ENCODE measurements at places on chromosomes 2 and 18.

GRCh38 chr2:192416060-192416459 is 221.3 kb upstream of the TMEFF2 start:
- no peak for DNase-seq

GRCh38 chr18:78719821-78720220 is 259.8 kb upstream of the SALL3 start:
- no peak for DNase-seq

GRCh38 chr2:96617012-96617411 is 21.1 kb downstream of the KANSL3 start:
- DNase-seq = no peak

DNA sequence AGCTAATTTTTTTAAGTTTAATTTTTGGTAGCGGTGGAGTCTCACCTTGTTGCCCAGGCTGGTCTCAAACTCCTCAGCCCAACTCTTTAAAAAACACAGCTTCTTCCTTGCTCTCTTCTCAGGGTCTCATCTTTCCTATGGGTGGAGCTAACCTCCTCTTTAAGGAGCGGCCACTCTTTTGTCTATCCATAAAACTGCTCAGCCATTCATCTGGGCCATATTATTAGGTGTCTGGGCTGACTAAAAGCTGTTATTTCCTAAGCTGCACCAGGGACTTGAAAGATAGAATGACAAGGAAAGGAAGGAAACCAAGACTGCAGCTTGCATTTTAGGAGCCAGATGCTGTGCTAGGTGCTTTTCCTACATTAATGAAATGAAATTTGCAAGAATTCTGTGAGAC is 35.8 kb upstream of the THOC1 start:
- DNase-seq = no peak

- no peak for DNase-seq
Observed at GRCh38 chr2:206257350-206257749, 17.1 kb upstream of the ZDBF2 start.

GRCh38 chr2:6787376-6787775 is 78.3 kb downstream of the CMPK2 start:
- peak; percentile 37 for DNase-seq

DNA sequence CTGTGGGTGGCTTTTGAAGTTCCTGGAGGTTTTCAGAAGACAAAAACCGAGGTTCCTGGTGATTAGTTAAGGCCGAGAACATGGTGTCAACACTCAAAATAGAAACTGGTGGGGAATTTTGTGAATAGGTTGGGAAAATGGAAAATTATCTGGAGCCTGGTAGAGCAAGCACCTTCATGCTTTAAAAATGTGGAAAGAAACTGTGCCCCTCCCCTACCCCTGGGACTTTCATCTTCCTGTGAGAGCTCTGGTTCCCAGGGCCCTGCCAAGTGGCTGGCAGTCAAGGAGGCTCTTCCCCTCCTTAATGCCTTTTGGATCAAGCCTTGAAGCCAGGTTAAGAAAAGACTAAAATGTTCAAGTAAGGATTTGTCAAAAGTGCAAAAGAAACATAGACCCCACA is 1.9 kb upstream of the CRACDL start:
- no peak for DNase-seq

DNA sequence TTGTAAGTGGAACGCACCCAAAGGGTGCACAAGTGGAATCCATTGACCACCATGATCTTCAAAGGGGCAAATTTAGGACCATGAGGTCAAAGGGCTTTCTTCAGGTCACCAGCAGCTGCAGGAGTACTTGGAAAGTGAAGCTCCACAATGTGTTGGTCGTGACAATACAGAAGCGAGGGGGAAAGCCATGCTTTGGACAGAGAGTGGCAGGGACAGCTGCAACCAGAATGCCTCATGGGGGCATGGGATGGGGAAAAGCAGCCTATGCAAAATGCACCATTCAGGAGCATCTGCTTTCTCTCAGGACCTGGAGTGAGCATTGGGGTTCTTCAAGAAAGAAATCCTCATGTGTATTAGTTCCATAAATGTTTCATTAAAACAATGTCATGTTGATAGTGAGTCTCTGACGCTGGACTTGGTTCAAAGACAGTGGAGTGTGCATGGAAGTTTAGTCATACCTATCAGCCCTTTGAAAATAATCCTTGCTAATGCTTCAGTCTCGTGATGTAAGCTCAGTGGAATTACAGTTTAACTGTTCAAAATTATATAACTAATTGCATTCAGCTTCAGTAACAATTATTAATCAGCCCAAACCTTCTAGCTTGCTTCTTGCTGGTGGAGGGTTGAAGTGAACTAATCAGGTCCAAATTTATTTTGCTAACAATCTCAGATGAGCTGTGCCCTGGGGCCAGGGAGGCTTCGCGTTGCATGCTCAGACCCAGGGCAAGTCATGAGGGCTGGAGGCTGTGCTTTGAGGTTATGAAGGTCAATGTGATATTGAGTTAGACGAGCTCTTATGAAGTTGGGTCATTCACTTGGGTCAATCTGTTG is 41.6 kb downstream of the ACKR3 start:
- DNase-seq = peak; percentile 9

GRCh38 chr2:99834426-99834825 is 308.0 kb downstream of the AFF3 start:
- DNase-seq = no peak

DNA sequence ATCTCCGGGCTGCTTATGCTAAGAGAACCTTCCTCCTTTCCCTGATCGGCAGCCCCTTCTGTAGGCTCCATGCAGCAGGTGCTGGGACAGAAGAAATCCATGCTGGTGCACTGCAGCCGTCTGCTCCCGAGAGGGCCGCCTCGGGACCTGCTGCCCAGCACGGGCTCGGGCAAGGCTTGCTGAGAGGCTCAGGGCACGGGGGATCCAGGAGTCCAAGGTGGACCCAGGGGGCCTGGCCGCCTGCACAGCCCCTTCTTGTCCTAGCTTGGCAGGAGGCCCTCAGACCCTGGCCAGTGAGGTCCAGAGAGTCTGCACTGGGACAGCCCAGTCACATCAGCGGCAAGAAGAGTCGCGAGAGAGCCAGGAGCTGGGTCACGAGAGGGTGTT is 13.3 kb upstream of the DUSP2 start:
- DNase-seq = no peak

DNA sequence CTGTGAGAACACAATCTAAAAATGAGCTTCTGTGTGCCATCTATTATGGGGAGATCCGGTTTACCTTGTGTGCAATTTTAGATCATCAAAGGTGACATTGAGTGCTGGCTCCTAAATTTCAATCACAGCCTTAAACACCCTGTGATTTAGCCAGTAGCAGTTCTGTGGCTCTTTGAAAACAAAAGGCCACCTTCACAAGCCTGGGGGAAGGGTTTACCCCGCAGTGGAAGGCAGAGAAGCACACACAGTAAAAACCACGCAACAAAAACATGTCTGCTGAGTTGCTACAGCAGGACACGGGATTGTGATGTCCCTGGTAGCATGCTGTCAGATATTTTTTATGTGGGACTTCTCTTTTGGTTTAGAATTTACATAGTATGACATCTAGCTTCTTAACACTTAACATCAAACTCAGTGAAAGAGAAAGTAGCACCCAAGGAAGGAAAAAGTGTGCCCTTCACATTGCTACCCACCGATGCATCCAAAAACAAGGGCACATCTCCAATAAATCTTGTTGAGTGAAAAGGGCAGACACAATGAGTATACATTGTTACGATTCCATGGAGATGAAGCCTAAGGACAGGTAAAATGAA is 56.1 kb upstream of the RNF152 start:
- DNase-seq = no peak

- DNase-seq = no peak
Observed at GRCh38 chr2:148994341-148994740, 44.2 kb upstream of the LYPD6B start.

DNA sequence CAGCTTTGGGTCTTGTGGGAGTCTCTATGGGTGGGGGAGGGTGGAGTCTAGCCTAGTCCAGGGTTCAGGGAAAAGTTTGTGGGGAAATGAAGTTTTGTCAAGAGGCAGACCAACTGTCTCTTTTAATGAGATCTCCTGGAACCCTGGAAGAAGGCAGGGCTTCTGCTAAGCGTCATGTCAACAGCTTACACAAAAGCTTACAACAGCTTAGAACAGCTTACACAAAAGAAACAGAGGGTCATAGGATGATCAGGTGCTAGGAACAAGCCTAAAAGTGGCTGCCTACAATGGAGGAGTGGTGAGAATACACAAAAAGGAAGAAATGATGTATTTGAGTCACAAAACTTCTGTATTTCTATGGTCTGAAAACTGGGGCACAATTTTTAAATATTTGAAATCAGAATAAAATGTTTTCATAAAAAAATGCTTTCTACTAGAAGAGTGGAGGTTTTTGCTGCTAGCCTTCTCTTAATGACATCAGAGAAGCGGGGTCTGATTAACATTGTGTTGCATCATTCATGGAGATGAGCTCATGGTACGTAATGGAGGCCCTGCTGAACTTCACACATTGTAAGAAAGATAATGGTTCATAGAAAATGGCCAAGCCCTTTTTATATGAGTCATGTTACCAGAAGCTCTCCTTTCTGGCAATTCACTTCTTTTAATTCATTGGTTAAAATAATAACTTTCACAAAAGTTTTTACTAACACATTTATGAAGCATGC is 351.0 kb downstream of the PIK3C3 start:
- peak; percentile 2 for DNase-seq

- no peak for DNase-seq
Observed at GRCh38 chr2:134648586-134648985, 70.2 kb downstream of the TMEM163 start.

GRCh38 chr2:47737-48136 is 1.4 kb upstream of the FAM110C start:
- no peak for DNase-seq

- peak; percentile 79 for DNase-seq
Observed at GRCh38 chr2:191637182-191638078, 40.5 kb upstream of the NABP1 start.

DNA sequence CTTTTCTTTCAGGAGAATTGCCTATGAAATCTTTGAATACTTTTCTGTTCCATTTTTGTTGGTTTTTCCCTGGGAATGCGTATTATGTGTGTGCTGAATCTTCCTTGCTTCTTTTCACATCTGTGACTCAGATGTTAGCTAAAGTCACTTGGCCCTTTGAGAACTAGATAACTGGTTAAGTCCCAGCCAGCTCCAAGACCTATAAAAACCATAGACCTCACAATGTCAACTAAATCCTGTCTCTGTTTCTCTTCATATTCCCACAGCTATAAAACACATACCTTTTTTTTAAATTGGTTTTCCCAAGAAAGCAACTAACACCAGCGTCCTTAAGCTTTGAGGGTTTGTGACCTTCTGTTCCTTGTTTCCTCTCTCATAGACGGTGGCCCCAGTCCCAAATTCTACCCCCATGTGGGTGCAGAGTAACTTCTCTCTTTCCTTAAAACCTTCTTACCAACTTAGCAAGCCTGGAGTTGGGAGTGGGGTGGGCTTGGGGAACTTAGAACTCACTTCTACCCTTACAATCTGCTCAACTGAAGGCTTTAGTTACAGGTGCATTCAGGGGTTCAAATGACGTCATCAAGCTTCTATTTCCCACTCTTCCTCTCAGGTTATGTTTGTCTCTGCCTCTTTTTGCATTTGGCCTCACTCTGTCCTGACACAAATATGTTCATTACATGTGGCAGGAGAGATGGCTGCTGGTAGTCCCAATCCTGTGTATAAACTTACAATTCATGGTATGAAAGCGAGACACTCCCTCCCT is 58.1 kb upstream of the TGIF1 start:
- no peak for DNase-seq

DNA sequence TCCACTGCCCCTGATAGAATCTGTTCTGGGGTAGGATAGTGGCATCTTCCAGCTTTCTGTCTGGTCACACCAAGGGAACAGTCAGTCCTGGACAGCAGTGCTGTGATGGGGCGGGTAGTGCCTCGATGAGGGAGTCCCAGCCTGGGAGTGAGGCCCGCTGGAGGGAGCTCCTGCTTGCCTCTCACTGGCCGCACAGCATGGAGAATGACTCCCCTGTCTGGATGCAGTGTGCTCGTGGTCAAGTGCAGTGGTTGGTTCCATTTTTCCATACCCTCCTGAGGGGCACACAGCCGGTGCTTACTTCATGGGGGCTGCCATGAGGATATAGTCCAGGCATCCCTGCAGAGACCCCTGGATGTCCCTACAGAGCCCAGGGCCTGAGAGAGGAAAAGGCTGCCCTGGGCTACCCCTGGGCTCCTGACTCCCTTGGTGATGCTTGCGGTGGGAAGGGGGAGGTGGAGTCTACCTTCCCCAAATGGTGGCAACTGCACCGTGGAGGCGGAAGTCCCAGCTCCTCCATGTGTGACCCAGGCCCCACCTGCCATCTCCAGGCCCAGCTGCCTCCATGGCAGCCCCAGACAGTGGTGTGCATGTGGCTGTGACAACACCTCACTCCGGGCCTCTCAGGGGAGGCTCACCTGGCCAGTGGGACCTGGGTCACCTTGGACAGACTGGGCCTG is 212.5 kb downstream of the GLI2 start:
- no peak for DNase-seq

DNA sequence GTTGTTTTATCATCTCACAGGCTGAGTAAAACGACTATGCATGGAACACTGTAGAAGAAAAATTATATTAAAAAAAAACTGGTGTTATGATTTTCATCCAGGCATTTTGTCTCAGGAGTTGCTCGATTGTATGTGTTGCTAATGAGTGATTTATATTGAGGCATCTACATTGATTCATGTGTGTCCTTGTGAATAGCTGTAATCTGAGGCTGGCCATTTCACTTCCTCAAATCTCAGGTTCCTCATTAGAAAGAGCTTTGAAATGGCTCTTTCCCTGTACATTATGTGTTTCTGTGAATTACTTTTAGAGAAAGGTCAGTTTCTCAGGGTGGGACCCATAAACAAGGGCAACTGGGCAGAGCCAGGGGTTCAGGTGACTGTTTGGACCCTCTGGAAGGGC is 2.3 kb downstream of the IL18R1 start:
- DNase-seq = no peak

GRCh38 chr18:73535189-73535588 is 612.4 kb downstream of the FBXO15 start:
- no peak for DNase-seq

DNA sequence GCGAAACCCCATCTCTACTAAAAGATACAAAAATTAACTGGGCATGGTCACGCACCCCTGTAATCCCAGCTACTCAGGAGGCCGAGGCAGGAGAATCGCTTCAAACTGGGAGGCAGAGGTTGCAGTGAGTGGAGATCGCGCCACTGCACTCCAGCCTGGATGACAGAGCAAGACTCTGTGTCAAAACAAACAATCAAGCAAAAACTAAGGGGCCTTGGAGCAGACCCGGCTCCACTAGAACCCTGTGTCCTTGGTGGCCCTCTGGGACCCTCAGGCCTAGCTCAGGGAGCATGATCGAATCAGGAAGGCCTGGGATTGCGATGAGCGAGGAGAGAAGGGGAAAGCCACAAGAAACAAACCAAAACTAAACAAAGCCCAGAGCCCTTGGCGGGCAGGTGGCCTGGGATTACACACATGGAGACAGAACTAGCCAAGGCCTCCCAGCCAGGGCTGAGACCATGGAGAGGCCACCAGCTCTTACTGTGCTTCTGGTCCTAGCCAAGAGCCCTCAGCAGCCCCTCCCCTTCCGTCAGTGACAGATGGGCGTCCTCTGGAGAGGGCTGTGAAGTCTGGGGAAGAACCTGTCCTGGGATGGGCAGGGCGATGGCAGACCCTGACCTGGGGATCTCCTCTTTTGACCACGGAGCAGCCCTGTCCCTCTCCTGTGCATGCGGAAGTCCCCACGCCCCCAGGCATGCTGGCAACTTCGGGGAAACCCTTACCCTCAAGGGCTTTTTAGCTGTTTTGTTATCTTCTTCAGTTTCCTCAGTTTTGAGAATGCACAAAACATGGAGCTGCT is 27.4 kb upstream of the CATIP start:
- no peak for DNase-seq
